ENCODE measurements at places on chromosomes 16 and 17.

- DNase-seq: no peak
Observed at GRCh38 chr17:74491626-74492025, 25.2 kb downstream of the CD300A start.

DNA sequence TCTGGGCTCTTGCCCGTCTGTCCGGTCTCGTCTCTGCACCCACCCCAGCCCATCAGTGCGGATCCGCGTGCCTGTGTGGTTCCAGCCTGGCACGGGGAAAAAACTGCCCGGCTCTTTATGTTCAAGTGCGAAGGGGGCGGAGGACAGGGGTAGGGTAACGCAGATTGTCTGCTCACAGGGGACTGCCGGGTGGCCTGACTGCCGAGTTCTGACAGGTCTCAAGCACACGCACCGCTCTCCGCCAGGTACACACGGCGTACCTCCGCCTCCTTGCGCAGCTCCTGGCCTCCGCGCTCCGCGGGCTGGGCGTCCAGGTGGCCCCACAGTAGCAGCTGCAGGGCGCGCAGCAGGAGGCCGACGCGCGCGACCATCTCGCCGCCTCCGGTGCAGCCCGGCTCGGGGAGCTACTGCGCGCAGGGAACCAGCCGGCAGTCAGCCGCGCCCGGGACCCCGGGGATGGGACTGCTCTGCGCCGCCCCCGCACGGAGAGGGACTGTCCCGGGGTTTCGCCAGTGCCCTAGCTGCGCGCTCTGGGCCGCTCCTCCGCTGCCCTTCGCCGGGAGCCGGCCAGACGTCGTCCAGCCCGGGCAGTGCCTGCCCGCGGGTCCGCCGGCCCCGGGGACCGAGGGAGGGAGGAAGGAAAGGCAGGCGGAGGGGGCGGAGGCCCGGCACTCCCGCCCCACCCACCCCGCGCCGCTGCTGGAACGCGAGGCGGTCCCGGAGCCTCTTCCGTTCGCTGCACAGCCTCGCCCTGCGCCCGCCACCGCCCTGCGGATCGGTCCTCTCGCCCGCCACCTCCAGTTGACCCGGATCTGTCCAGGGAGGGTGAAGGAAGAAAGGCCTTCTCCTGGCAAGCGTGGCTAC lies at the start of gene MMP28:
Gene MMP28, minus strand, starts transcription at position 635 of the 864 bp plus-strand sequence. Its CDS starts 264 bp downstream, at position 371.
- peak; percentile 60 for DNase-seq

DNA sequence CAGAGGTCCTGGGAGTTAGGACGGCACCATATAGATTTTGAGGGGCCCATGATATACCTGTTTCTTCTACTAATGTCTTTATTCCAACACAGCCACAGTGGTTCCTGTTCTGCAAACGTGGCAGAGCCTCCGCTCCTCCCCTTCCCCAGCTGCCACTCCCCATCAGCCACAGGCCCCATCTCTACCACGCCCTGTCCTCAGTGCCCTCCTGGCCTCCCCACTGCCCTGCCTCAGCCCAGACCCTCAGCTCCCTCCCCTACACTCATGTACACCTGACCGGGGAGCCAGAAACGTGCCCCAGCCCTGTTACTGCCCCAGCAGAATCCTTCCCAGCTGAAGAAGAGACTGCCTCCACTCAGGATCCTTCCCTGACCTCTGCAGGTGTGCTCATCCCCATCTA lies 11.9 kb upstream of the RBFOX3 start:
- DNase-seq: no peak

DNA sequence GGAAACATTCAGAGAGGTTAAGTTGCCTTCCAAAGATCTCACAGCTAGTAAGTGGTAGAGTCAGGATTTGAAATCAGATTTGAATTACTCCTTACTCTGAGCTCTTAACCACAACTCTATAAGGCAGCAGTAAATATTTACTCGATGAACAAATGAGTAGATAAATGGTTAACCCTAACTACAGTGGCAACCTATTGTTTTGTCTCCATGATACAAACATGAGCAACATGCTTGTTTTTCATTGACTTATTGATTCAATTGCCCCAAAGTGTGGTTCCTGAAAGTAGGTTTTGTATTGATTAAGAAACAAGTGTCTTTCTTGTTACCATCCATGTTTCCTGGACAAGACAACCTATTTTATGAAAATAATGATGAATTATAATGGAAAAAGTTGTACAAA lies 34.8 kb upstream of the DDX52 start:
- no peak for DNase-seq

GRCh38 chr16:79972053-79972704 lies 371.6 kb upstream of the MAF start:
- no peak for DNase-seq

DNA sequence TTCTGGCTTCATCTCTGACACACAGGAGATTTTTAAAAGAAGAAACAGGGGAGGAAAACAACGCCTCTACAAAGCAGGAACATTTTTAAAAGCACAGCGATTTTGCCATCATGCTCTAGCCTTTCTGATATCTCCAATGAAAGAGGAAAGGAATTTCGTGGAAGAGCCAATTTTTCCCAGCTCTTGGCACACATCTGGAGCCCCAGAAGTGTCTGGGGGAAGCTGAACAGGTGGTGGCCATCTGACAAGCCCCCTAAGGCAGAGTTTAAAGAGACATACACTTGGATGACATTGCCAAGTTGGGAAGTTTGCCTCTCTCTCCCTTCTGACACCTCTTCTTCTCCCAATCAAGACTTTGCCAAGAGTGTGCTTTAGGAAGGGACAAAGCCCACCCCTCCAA lies 82.1 kb downstream of the CCT6B start:
- DNase-seq: no peak

- DNase-seq: no peak
Observed at GRCh38 chr16:4098501-4098900, 17.7 kb downstream of the ADCY9 start.

DNA sequence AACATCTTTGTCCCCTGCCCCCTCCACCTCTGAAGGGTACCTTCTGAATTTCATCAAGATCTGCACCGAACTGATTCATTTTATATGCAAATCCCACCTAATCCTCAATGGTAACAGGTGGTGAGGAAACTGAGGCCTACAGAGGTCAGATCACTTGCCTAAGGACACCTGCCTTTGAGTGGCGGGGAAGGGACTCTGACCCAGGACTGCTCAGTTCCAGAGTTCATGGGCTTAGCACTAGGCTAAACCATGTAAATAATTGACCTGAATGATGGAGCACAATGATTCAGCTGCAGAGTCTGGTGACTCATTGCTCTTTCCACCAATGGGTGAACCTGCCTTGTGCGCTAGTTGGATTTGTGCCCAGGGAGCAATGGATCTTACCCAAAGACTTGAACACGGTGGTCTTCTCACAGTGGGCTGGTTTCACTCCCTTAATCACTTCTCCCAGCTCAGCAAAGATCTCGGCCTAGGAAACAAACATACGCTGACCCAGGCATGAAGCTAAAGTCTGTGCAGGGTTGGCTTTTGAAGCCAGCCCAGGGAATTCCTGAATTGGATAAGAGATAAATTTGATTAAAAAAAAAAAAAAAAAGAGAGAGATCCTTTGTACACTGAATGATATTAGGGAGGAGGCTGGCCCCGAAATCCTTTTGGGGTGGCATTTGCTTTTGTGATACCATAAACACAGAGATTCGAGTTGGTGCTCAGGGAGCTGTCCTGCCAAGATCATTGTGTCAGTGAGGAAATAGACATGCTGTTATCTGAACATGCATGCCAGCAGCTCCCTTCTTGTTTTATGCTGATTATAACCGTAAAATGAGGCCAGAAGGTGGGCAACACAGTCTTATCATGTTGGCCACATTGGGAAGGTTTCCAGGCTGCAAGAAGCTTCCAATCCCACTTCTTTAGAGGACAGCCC lies 17.0 kb downstream of the CRYM start:
- no peak for DNase-seq

DNA sequence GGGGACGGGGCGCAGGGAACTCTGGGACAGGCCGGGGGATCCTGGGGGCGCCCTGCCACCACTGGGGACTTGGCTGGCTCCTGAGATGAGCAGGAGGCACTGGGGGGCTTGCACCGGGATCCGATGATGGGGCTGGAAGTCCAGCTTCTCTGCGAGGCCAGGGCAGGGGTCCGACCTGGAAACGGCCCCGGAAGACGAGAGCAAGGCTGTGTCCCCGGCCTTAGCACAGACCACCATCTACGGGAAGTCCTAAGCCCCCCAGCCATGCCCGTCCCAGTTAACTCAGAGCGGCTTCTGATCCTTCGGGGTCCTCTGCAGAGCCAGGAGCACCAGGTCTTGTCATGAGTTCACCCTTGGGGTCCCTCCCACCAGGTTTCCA lies 573 bp downstream of the CDT1 start:
- DNase-seq: no peak

- no peak for DNase-seq
Observed at GRCh38 chr17:48393283-48393682, 36.7 kb downstream of the SKAP1 start.

DNA sequence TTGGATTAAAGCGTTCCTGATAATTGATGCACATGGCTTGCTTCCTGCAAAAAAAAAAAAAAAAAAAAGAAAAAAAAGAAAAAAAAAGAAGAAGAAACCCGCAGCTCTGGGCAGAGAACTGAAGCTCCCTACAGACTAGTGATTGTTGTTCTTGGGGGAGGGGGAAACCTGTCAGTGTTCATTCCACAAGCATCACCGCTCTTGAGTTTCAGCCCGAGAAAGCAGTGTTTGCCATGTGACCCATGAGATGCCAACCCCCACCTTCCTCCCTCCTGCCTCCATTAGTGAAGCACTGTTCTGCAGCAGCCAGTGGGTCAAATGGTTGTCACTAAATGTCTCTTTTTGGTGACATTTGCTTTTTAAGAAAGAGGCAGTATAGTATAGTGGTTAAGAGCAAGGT lies 1.7 kb downstream of the USP43 start:
- DNase-seq: no peak

DNA sequence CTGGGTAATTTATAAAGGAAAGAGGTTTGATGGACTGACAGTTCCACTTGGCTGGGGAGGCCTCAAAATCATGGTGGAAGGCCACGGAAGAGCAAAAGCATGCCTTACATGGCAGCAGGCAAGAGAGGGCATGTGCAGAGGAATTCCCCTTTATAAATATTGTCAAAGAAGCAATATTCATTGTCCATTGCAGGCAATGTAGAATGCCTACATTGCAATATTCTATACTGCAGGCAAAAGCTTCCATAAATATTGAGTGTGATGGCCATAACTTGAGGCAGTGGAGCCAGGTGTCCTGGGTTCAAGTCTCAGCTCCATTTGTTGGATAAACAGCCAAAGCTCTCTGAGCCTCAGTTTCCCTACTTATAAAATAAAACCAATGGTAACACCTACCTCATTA lies 322.3 kb downstream of the SHISA9 start:
- no peak for DNase-seq

- no peak for DNase-seq
Observed at GRCh38 chr16:12208341-12209035, 232.0 kb downstream of the SNX29 start.

DNA sequence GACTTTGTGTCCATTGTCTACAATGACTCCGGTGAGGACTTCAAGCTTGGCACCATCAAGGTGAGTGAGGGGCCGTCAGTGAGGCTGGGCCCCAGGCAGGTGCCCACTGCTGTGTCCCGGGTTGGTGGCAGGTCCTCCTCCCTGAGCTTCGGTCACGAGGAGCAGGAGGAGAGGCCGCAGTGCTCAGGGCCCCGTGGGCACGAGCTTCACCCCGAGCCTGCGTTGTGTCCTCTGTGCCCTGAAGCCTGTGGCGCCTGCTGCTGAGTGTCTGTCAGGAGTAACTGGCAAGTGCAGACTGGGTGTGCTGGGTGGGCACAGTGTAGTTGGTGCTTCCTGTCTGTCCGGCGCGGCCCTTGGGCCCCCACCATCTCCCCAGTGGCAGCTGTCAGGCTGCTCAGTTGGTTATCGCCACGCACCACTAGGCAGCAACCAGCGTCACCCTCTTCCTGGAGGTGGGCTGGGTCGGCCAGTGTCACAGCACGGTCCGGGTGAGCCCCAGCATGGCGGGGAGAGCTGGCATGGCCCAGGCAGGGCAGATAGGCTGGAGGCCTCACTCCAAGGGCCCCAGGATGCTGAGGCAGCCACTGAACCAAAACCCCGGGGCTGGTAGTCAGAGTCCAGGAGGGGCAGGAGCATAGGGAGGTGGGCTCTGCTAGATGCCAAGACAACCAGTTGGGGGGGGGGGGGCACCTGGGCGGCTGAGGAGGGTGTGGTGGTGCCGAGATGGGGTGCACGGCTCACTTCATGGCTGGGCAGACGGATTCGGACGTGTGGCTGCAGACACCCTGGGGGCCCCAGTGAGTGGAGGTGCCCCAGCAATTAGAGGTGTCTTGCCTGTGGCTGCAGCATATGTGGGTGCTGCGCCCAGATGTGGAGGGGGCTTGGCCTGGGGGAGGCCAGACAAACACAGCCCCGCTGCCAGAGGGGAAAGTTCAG lies 39.3 kb downstream of the TSC2 start:
- DNase-seq: no peak
